Stimulated activated CD8-positive, alpha-beta memory T cell treated with anti-CD3 and anti-CD28 coated beads, Interleukin-7, amount 100 ng/mL, for 1 hour (primary cell): ENCODE measurements at places on chromosomes 5 and 9.

- no peak for DNase-seq
Observed at GRCh38 chr5:93675460-93676450, 65.6 kb downstream of the POU5F2 start.

- no peak for DNase-seq
Observed at GRCh38 chr5:81208904-81209303, 24.2 kb upstream of the CKMT2 start.

GRCh38 chr9:17191082-17191481 lies 56.2 kb downstream of the CNTLN start:
- no peak for DNase-seq

GRCh38 chr9:37029776-37030610 lies 4.1 kb downstream of the PAX5 start:
- no peak for DNase-seq

- DNase-seq, result no peak
Observed at GRCh38 chr5:103587185-103587748, 24.7 kb upstream of the NUDT12 start.

DNA sequence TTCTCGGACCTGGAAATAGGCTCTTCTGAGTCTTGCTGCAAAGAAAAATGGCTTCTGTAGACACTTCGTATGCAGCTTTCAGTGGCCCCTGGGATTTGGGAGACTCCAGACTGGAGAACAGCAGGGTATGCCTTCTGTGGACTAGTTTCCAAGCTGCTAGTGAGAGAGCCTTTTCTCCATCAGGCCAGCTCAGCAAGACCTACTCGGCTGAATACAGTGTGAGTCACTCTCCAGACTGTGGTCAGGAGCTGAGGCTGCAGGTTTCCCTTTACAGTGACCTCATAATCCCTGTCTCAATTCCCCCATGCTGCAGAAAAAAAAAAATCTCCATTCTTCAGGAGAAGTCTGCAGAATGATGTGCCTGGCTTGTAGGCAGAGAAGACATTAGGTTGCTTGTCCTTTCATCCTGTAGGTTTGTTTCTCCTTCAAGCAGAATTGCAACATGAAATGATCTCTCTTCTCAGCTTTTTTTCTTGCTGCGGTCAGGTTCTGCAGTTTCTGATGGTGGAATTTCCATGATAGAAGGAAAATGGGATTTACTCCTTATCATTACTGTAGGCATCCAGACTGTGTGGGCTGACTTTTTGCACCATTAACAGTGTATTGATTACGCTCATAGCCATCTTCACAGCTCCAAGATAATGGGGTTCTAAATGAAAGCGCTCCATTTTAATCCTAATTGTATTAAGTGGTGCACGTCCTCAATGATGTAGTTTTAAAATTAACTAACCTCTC lies 78.3 kb upstream of the TNFSF8 start:
- DNase-seq, result no peak

DNA sequence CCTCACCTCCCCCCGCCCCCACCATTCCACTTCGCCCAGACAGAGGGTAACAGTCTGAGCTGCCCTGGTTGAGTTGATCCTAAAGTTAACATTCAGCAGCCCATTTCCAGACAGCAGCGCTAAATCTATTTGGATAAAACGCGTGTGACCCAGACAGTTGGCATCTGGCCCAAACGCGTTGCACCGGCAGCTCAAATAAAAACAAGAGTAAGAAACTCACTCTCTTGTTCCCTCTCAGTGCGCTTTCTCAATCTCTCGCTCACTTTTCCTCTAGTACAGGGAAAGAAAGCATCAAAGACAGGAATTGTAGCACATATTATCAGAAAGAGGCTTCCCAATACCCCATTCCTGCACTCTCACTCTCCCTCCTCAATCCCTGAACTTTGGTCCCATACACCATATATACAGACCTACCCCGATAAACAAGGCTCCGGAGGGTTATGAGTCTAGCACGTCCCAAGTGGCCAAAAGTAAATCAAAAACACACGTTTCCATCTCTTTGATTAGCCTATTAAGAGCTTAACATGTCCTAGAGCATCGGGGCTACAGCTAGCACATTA lies 1.3 kb downstream of the ADAMTS6 start:
- DNase-seq, result no peak

GRCh38 chr5:87836696-87837095 lies 424.0 kb upstream of the CCNH start:
- no peak for DNase-seq
